ENCODE measurements at places on chromosomes 7 and 10. TPM values are rescaled to one million over a fixed set of nuclear protein-coding genes. Genes with fewer than 3 reads are reported as not detected.
A peak's percentile ranks its signal among the peaks of the same experiment; 100 is the strongest.

The TLX1 gene
- not detected for total RNA-seq

DNA sequence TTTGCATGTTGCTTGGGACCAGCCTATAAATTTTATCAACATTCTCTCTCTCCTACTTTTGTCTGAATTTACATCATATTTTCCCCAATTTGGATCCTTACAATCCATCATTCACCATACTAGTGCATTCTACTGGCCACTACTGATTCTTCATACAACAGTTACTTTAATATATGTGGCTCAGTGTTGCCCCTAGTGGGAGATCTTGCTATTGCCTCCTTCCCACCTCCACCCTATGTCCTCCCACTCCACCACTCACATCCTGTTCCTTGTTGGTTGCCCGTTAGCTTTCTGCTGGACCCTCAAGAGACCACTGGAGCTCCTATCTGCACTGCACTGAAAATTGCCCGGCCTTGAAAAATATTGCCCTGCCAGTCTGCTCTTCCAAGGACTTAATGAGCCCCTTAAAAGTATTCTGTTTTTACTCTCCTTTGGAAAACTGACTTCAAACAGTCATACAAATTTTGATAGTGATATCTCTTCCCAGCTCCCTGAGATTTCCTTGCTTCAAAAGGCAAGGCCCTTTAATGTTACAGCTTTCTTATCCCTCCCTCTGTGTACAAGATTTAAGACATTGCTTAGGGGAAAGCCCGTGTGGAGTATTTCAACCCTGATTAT lies 243.2 kb upstream of the TMEM229A start:
- H3K27me3 ChIP-seq = peaks cover 1% of the 10 kb centered on the region
- DNase-seq = no peak
- no peaks in the 10 kb centered on the region for H3K4me1 ChIP-seq
- H3K27ac ChIP-seq = no peak overlapping the region
- H3K36me3 ChIP-seq = no peaks in the 10 kb centered on the region

GRCh38 chr10:130357951-130358350 lies 221.8 kb downstream of the GLRX3 start:
- H3K4me3 ChIP-seq = no peak overlapping the region
- no peak for DNase-seq
- peaks cover 4% of the 10 kb centered on the region for H3K27me3 ChIP-seq

- H3K27ac ChIP-seq = no peak overlapping the region
- no peaks in the 10 kb centered on the region for H3K27me3 ChIP-seq
- no peak overlapping the region for H3K4me3 ChIP-seq
- H3K4me1 ChIP-seq = no peaks in the 10 kb centered on the region
These were observed 272.5 kb downstream of the TFEC start for GRCh38 chr7:115758025-115758424.

DNA sequence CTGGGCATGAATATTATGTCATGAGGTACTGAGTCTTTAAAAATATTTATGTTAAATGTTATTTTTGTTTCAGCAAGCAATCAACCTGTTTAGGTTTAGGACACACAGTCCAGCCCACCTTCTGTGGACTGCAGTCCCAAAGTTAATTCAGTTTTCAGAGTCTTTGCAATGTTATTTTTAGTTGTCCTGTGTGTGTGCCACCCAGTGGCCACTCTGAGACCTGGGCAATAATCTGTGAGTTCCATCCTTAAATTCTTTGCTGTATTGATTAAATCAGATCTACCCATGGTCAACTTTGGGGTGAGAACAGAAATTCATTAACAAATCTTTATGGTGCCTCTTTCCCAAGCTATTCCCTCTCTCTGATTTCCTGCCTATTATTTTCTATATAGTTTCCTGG lies 415.1 kb downstream of the CCSER2 start:
- no peaks in the 10 kb centered on the region for H3K4me1 ChIP-seq
- no peak for DNase-seq
- no peak overlapping the region for H3K27ac ChIP-seq
- peaks cover 7% of the 10 kb centered on the region for H3K27me3 ChIP-seq
- H3K4me3 ChIP-seq = no peak overlapping the region
- no peaks in the 10 kb centered on the region for H3K36me3 ChIP-seq

The COL28A1 gene
- 0.91 TPM for total RNA-seq

- peak within 1 kb of the TSS; percentile 35 for H3K27ac ChIP-seq
- H3K4me1 ChIP-seq = peaks cover 51% of the 10 kb centered on the region
- H3K27me3 ChIP-seq = peaks cover 27% of the 10 kb centered on the region
- DNase-seq = peak; percentile 26
These were observed at the start of gene PDLIM1 for GRCh38 chr10:95290461-95291364. TSS of gene PDLIM1 (minus strand) at chr10:95291003. CDS start at chr10:95290915, 88 bp downstream.

DNA sequence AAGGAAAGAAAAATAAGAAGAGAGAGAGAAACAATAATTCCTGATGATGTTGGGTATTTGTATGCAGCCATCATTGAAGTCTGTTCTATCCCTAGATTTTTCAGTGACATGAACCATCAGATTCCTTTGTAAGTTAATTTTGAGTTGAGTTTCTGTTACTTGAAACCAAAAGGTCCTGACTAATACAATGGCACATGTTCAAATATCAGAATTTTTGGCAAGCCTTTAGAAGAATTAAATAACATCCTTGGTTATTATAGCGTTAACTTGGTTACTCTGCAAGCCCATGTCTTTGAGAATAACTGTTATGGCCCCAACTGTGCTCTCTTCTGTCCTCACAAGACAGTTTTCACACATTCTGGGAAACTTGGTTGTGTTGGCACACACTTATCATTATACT lies 66.5 kb downstream of the SYPL1 start:
- H3K27me3 ChIP-seq = no peaks in the 10 kb centered on the region
- H3K27ac ChIP-seq = no peak overlapping the region
- H3K4me1 ChIP-seq = peaks cover 26% of the 10 kb centered on the region
- no peak overlapping the region for H3K4me3 ChIP-seq
- no peaks in the 10 kb centered on the region for H3K36me3 ChIP-seq
- DNase-seq = no peak

DNA sequence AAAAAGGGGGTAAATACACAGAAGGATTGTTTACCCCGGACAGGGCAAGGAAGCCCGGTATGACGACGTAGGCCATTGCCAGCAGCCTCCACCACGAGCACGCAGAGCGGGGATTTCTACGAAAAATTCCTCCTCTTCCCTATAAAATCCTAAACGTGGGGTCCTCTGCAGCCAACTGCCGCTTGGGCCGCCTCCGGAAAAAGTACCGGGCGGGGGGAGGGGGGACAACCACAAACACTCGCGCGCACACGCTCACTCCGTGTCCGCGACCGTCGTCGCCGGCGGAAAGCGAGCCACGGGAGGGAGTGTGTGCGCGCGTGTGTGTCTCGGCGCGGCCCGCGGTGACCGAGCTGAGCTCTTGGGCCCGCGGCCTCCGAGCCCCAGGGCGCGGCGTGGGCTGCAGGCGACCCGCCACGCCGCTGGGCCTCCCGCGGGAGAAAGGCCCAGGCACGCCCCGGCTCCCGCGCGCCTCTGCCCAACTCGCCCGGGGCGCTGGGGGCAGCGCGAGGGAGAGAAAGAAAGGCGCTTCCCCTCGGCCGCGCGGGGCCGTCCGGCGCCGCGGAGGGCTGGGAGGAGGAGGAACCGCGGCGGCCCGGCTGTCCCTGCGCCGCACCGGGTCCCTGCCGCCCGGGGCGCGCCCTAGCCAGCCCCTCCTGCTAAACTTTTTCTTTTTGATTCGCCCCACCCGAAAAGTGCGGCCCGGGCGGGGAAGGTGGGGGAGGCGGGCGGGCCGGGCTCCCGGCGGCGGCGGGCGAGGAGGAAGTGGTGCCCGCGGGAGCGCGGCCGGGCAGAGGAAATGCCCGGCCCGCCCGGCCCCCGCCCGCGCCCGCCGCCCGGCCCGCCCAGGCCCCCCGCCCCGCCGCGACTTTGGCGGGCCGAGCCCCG lies 1.5 kb downstream of the CTBP2 start:
- H3K4me1 ChIP-seq = peaks cover 5% of the 10 kb centered on the region
- no peak for DNase-seq
- peaks cover 3% of the 10 kb centered on the region for H3K36me3 ChIP-seq
- H3K27ac ChIP-seq = no peak overlapping the region
- peaks cover 60% of the 10 kb centered on the region for H3K27me3 ChIP-seq

The CUBN gene
- total RNA-seq = 12.2 TPM

DNA sequence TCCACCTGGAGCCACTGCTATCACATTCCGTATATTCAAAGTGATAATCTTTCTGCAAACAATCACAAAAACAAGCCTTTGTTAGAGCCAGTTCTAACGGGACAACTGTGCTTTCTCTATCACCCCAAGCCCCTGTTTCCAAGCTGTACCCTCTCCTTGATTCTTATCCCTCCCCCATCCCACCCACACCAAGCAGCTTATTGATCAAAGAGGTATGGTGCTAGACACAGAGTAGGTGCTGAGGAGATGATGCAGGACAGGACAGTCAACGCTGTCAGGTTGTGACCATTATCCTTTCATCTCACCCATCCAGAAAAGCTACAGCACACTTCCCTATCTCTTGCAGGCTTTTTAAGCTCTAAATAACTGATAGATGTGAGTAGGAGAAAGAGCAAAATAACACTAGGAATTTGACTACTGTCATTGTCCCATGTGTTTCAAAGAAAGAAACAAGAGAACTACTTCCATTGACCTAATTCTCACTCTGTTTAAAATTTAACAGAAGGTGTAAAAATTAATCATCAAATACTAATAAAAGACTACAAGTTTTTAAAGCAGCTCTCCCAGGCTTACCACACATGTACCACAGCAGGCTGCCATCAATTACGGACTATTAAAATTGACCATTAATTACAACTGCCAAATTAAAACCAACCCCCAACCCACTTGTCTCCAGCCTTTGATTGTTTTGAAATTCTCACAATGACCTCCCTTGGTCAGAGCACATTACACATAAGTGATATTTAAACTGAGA lies 94.3 kb downstream of the ELAPOR2 start:
- peaks cover 5% of the 10 kb centered on the region for H3K4me1 ChIP-seq
- H3K27ac ChIP-seq = no peak overlapping the region
- no peak overlapping the region for H3K4me3 ChIP-seq
- DNase-seq = no peak

DNA sequence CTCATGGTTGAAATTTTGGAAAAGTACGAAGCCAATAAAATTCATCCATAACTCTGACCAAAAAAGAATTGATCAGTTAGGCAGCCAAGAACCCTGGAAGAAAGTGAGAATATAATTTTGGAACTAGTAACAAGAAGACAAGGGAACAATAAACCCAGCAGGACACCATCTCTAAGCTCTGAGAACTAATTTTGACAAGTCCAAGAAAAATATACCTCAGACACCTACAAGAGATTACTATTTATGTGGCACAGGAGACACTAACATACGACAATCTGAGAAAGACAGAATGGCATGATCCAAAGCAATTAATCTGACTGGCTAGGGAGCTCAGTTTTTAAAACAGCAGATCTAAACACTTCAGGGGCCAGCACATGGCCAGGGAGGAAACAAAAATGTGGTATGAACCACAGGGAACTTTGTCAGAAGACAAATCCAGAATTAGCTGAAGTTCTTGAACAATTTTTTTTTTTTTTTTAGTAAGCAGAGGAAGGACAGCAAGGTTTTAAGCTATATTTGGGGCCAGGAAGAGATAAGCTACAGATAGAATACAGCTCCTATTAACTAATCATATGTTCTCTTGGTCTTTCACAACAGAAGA lies 38.9 kb downstream of the PARD3 start:
- no peak overlapping the region for H3K4me3 ChIP-seq
- DNase-seq = no peak
- H3K36me3 ChIP-seq = no peaks in the 10 kb centered on the region
- H3K4me1 ChIP-seq = peaks cover 5% of the 10 kb centered on the region

DNA sequence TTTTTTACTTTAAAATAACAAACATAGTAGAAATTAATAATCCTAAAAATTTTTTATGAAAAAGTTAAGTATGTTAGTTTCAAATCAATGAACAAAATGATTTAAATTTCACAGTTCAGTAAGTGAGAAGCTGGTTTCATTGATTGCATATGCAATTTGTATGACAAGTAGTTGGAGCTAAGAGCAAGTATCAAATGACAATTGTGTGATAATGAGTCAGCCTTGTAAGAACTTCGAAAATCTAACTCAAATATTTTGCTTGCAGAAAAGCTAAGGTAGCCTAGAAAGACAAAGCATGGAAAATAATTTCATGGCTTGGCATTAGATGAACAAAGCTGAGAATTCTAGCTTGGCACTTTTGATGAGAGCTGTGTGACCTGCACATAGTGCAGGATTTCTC lies 111.5 kb downstream of the HDAC9 start:
- no peak overlapping the region for H3K27ac ChIP-seq
- no peaks in the 10 kb centered on the region for H3K4me1 ChIP-seq
- H3K36me3 ChIP-seq = peaks cover 3% of the 10 kb centered on the region
- H3K4me3 ChIP-seq = no peak overlapping the region
- no peak for DNase-seq

GRCh38 chr7:10268034-10268433 lies 705.6 kb upstream of the PHF14 start:
- H3K4me1 ChIP-seq = no peaks in the 10 kb centered on the region
- no peaks in the 10 kb centered on the region for H3K27me3 ChIP-seq
- H3K27ac ChIP-seq = no peak overlapping the region

GRCh38 chr10:51230887-51231585 lies 156.7 kb downstream of the PRKG1 start:
- no peak for DNase-seq
- no peaks in the 10 kb centered on the region for H3K27me3 ChIP-seq
- H3K27ac ChIP-seq = no peak overlapping the region
- no peaks in the 10 kb centered on the region for H3K36me3 ChIP-seq
- no peaks in the 10 kb centered on the region for H3K4me1 ChIP-seq

- H3K36me3 ChIP-seq = no peaks in the 10 kb centered on the region
- no peak overlapping the region for H3K4me3 ChIP-seq
- H3K27ac ChIP-seq = no peak overlapping the region
These were observed 7.2 kb downstream of the RBM20 start for GRCh38 chr10:110651044-110651958.

The TEX36 gene
- not detected for total RNA-seq

The PTPN20 gene
- 3.8 TPM for total RNA-seq

DNA sequence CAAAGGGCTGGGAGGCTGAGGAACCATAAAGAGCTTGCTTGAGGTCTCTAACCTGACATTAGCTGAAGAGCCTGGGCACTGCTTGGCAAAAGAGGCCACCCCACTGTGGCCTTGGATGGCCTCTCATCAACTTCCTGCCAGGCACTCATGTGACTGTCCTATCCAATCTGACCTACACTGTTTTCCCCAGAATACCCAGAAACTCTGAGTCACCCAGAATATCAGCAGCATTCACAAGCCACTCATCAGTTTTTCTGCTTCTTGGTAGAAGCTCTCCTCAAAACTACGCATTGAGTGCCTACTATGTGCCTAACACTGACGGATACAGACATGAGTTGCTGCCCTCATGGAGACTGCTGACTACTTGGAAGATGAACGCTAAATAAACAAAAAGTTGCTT lies 4.1 kb upstream of the NT5C2 start:
- H3K4me3 ChIP-seq = no peak overlapping the region
- no peak for DNase-seq
- no peaks in the 10 kb centered on the region for H3K27me3 ChIP-seq
- no peaks in the 10 kb centered on the region for H3K36me3 ChIP-seq
- no peak overlapping the region for H3K27ac ChIP-seq

- H3K27ac ChIP-seq = no peak overlapping the region
- H3K4me3 ChIP-seq = no peak overlapping the region
- H3K4me1 ChIP-seq = peaks cover 1% of the 10 kb centered on the region
- no peaks in the 10 kb centered on the region for H3K36me3 ChIP-seq
- DNase-seq = no peak
These were observed 62.4 kb upstream of the CCDC71L start for GRCh38 chr7:106723398-106723797.
